ENCODE measurements at places on chromosomes 2 and 18. TPM values are rescaled to one million over a fixed set of nuclear protein-coding genes. Genes with fewer than 3 reads are reported as not detected.
A peak's percentile ranks its signal among the peaks of the same experiment; 100 is the strongest.

DNA sequence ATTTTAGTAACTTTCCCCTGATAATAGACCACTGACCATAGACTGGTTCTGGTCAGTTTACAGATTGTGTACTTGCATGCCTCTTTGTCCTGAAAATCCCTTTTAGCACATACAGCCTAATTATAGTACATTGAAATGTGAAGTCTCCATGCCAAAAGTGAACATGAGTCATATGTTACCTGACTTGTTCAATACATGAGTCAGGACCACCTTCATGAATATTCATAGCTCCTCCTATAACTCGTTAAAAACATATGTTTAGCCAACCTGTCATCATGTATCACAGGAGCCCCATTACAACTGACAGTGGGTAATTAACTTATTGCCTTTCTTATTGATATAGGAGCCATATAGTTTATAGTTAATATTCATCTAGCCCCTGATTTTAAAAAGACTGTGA is 78.6 kb downstream of the SH3YL1 start:
- no peak for DNase-seq

DNA sequence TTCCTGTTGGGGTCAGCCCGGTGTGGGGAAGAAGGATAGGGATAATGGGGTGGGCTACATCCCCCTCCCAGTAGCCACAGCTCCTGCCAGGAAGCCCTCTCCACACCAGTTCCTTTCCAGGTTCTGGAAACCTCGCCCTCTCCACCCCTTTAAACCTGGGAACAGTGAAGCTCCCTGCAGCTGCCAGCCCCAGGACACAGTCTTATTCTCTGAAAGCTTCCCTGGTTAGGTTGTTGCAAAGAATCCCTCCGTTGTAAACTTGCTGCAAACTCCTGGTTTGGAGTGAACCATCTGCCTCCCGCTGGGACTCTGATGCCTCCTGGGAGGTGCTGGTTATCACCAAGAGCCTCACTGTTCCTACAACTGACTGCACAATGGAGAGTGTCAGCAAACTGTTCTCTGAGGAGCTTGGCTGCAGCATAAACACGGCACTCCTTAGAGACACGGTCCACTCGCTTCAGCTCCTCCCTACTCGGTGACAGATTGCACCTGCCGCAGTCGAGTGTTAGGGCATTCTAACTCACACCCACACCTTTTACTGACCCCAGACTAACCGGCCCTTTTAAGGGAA is 261.8 kb upstream of the RAB6C start:
- no peak for DNase-seq

Gene IL36A
- not detected for polyA plus RNA-seq

Gene POLR1B
- 18.4 TPM for polyA plus RNA-seq

DNA sequence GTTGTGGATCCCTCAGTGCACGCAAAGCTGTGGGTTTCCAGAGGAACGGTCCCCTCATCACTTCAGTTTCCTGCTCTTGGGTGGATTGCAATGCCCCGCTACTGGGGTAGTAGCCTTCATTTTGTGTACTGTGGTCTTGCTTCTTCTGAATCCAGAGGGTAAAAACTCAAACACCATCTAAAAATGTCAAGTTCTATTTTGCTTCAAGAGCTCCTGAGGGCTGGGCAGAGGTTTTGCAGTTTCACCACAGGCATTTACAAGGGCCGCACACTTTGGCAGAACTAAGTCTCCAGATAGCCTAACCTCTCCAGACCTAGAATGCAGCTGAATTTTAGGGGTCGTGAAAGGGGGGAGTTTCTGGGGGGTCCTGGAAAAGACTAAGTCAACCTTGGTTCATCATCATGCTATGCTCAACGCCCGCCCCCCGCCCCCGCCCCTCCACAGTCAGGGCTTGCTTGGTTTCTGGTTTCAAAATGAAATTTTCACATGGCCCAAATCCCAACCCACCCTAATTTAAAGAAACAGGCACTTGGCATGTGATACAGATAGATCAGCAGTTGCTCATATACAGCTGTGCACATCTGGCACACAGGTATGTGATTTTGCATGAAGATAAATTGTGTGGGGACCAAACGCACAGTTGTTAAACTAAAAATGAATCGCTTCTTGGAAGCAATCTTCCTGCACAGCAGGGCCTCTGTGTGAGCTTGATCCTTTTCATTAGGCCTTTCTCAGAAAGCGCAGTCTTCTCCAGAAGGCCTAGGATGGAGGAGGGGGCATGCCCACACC is 329.6 kb downstream of the OSR1 start:
- no peak for DNase-seq

DNA sequence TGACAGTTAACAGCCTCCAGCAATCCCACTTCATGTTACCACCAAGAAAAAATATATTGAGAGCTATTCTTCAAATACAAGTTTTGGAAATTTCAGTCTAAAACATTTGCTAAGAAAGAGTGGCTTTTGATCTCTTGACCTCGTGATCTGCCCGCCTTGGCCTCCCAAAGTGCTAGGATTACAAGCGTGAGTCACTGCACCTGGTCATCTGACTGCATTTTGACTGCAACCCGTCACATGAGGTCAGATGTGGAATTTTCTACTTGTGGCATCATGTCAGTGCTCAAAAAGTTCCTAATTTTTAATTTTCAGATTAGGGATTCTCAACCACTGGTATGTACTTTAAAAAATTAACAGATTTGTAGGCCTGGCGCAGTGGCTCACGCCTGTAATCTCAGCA is 9.1 kb upstream of the CLK1 start:
- no peak for DNase-seq

DNA sequence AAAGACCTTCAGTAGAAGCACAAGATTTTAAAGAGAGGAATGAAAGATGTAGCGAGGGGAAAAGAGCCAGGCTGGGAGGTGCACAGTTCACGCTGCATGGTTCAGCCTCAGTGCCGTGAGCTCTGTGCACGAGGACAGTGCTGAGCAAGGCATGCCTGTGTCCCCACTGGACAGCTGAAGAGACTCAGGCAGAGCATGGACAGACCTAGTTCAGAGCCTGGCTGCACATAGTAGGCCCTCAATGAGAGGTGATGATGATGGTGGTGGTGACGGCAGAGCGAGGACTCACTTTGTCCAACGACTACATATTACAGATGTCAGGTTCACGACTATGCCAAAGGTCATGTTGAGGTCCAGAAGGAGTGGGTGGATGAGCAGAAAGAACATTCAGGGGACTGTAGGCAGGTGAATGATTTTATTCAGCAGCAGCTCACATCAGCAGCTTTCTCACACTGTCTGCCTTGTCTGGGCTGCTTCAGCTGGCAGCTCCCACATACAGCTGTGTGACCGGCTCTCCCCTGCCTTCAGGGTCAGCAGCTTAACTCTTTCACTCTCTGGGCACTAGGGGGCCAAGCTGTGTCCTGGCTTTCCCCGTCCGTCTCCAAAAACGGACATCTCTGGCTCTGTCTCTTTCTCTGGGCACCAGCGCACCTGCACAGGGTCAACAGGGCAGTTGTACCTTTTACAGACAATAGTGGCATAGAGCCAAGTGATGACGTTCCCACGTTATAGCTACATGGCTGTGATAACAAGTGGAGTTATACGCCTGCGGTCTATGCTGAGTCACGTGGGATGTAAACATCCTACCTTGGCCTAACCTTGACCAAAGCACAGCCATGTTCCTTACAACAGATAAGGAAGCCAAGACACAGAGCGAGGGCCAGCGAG is 128.8 kb upstream of the MSH6 start:
- no peak for DNase-seq

Gene SERPINB10
- polyA plus RNA-seq: not detected

GRCh38 chr2:114754907-114755563 is 312.6 kb downstream of the DPP10 start:
- DNase-seq: no peak

DNA sequence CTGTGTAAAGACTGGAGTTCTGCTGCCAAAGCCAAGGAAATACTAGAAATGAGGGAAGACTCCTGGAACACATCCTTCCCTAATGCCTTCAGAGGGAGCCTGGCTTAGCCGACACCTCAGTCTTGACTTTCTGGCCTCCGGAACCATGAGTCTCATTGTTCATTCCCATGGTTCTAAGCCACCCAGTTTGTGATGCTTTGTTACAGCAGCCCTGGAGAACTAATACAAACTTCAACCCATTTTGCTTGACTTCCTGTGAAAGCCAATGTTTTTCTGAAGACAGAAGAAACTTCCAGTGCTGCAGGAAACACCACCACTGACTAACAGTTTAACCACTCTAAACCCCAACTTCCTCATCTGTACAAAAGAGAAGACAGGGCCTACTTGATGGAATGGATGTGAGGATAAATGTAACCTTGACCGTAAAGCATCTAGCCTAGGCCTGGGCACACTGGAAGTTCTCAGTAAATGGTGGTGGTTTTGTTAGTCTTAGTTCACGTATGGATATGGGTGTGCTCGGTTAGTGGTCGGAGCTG is 85.9 kb upstream of the RFX8 start:
- DNase-seq: peak; percentile 9

GRCh38 chr18:9048236-9048635 is 54.3 kb upstream of the NDUFV2 start:
- DNase-seq: no peak

Gene DHRS9
- polyA plus RNA-seq: not detected

- no peak for DNase-seq
These were observed 1.0 kb downstream of the DARS1 start for GRCh38 chr2:135984199-135985017.

- DNase-seq: no peak
These were observed 117.7 kb downstream of the ZEB2 start for GRCh38 chr2:144402251-144402650.

Data from CD4-positive, alpha-beta memory T cell (primary cell).